ENCODE measurements at places on chromosomes 12 and 14.
A peak's percentile ranks its signal among the peaks of the same experiment; 100 is the strongest.

DNA sequence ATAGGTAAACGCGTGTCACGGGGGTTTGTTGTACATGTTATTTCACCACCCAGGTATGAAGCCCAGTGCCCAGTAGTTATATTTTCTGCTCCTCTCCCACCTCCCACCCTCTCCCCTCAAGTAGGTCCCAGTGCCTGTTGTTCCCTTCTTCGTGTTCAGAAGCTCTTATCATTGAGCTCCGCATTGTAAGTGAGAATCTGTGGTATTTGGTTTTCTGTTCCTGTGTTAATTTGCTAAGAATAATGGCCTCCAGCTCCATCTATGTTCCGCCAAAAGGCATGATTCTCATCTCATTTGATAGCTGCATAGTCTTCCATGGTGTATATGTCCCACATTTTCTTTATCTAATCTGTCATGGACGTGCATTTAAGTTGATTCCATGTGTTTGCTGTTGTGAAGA lies 6.9 kb upstream of the GPRC5D start:
- no peak for DNase-seq
- no peak overlapping the region for H3K4me3 ChIP-seq
- H3K27ac ChIP-seq = no peak overlapping the region
- no peaks in the 10 kb centered on the region for H3K36me3 ChIP-seq

DNA sequence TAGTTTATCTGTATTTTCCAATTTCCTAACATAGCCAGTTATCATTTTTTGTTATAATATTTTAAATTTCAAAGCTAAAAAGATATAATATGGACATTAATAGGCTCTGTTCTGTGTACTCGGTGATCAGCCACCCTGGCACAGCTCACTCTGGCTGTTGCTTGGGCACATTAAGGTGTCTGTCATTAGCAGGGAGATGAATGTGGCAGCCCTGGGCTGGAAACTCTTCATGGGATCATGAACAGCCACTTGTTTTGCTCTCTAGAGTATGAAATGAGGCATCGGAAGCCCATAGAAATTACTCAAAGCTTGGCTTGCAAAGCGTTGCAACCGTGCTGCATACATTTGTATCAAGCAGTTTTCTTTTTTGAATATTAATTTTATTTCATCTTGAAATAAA lies 233.2 kb downstream of the DACT1 start:
- H3K4me1 ChIP-seq = no peaks in the 10 kb centered on the region
- H3K27me3 ChIP-seq = no peaks in the 10 kb centered on the region
- H3K4me3 ChIP-seq = no peak overlapping the region
- no peak overlapping the region for H3K27ac ChIP-seq

- DNase-seq = no peak
- H3K27ac ChIP-seq = no peak overlapping the region
- no peaks in the 10 kb centered on the region for H3K36me3 ChIP-seq
- no peaks in the 10 kb centered on the region for H3K4me1 ChIP-seq
- no peak overlapping the region for H3K4me3 ChIP-seq
Measured at GRCh38 chr12:13959131-13959723, 22.2 kb downstream of the GRIN2B start.

DNA sequence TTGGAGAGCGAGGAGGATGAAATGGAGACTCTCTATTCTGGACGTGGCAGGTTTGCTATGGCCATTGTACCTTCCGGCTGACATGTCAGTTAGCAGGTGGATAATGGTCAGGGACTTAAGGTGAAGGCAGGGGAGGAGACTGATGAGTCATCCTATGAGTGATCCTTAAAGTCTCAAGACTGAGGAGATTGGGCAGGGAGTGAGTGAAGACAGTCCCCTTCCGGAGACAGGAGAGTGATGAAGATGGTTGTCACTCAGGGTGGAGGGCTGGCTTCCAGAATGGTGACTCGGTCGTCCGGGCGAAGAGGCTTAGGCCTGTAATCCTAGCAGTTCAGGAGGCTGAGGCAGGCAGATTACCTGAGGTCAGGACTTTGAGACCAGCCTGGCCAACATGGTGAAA lies 49.8 kb upstream of the CCDC63 start:
- no peaks in the 10 kb centered on the region for H3K27me3 ChIP-seq
- H3K4me3 ChIP-seq = no peak overlapping the region
- peaks cover 10% of the 10 kb centered on the region for H3K4me1 ChIP-seq
- H3K36me3 ChIP-seq = no peaks in the 10 kb centered on the region
- no peak overlapping the region for H3K27ac ChIP-seq

- no peak for DNase-seq
- H3K4me1 ChIP-seq = peaks cover 16% of the 10 kb centered on the region
- H3K27me3 ChIP-seq = no peaks in the 10 kb centered on the region
- H3K27ac ChIP-seq = peak overlapping the region; percentile 92
- peak overlapping the region; percentile 21 for H3K4me3 ChIP-seq
Measured at GRCh38 chr12:6323340-6323994, 13.0 kb downstream of the PLEKHG6 start.

DNA sequence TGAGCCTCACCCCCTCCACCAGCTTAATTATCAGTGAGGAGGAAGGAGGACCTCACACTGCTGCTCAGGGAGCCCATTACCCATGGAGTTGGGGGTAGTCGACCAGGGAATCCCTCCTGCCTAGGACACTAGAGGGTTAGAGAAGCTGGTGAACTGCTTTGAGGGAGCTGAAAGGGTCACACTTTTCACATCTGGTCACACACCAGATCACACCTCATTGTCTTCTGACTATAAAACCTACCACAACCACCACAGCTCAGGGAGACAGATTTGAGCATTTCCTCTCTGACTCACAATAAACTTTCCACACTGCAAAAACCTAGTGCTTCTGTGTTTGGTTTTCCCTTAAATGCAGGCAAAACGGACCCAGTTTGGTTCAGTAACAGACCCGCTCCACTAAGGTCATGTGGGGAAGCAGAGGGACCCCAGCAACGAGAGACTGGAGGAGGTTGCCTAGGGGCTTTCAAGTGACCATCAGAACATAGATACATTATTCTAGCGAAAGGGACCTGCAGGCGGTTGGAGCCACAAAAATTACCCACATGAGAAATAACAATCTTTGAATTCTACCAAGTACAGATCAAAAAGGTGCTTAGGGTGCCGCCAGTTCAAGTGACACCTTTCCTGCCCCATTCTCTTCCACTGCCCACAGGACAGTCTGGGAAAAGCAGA lies 151.4 kb upstream of the AVPR1A start:
- H3K4me1 ChIP-seq = no peaks in the 10 kb centered on the region
- no peaks in the 10 kb centered on the region for H3K27me3 ChIP-seq
- no peak overlapping the region for H3K27ac ChIP-seq
- H3K4me3 ChIP-seq = no peak overlapping the region
- H3K36me3 ChIP-seq = no peaks in the 10 kb centered on the region
- no peak for DNase-seq

DNA sequence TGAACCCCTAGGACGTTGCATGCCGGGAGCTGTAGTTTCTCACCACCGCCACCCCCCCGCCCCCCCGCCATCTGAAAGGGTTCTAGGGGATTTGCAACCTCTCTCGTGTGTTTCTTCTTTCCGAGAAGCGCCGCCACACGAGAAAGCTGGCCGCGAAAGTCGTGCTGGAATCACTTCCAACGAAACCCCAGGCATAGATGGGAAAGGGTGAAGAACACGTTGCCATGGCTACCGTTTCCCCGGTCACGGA lies 501 bp upstream of the HSP90B1 start:
- peaks cover 7% of the 10 kb centered on the region for H3K4me1 ChIP-seq
- H3K36me3 ChIP-seq = no peaks in the 10 kb centered on the region
- DNase-seq = no peak
- H3K4me3 ChIP-seq = peak overlapping the region; percentile 75
- H3K27ac ChIP-seq = peak overlapping the region; percentile 95
- no peaks in the 10 kb centered on the region for H3K27me3 ChIP-seq

- H3K36me3 ChIP-seq = no peaks in the 10 kb centered on the region
- no peaks in the 10 kb centered on the region for H3K4me1 ChIP-seq
- no peak overlapping the region for H3K27ac ChIP-seq
- H3K4me3 ChIP-seq = no peak overlapping the region
- DNase-seq = no peak
- H3K27me3 ChIP-seq = no peaks in the 10 kb centered on the region
Measured at GRCh38 chr14:22800346-22800745, 14.9 kb downstream of the SLC7A7 start.

GRCh38 chr14:79825046-79825521 lies 386.2 kb downstream of the DIO2 start:
- H3K36me3 ChIP-seq = no peaks in the 10 kb centered on the region
- no peak overlapping the region for H3K4me3 ChIP-seq
- no peaks in the 10 kb centered on the region for H3K27me3 ChIP-seq

- no peak overlapping the region for H3K27ac ChIP-seq
- no peaks in the 10 kb centered on the region for H3K36me3 ChIP-seq
- H3K27me3 ChIP-seq = no peaks in the 10 kb centered on the region
- H3K4me3 ChIP-seq = no peak overlapping the region
Measured at GRCh38 chr12:55861871-55862270, 19.1 kb upstream of the MMP19 start.

DNA sequence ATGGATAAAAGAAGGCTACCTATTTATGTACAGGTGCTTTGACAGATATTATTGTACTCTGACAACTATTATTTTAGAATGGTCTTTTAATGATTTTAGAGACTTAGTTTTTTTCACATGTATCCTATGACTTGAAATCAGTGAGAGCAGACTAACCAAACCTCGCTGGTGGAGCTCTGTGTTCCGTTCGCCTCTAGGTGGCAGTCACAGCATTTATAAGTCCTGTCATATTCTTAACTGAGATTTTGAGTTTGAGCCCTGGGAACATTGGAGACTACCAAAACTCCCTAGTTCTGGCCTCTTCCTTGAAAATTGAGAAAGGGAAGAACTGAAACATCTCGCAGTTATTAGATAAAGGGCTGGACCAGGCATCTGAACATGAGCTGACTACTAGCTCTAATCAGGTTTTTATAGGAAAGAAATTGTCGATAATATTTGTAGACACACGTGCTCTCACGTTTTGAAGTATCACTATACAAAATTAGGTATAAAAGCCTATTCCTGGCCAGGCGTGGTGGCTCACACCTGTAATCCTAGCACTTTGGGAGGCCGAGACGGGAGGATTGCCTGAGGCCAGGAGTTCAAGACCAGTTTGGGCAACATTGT lies 48.3 kb downstream of the TTLL5 start:
- H3K27ac ChIP-seq = no peak overlapping the region
- no peaks in the 10 kb centered on the region for H3K27me3 ChIP-seq
- no peaks in the 10 kb centered on the region for H3K36me3 ChIP-seq
- DNase-seq = peak; percentile 67

DNA sequence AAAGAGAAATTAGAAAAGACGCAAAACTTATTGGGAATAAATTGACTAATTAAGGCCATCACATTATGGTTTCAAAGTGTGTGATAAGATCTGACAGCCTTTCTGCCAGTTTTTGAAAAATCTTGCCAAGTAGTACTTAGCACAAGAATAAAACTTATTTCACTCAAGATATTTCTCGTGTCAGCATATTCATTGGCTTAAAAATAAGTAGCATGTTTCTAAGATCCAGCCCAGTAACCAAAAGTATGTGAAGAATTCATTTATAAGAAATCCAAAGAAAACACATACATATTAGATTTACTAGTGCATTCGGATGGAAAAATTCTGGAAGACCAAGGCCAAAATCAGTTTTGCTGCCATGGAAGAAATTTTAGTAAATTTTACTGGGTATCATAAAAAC lies 1135.0 kb downstream of the GALC start:
- DNase-seq = no peak
- H3K36me3 ChIP-seq = no peaks in the 10 kb centered on the region
- H3K27ac ChIP-seq = no peak overlapping the region
- H3K4me1 ChIP-seq = no peaks in the 10 kb centered on the region

- no peaks in the 10 kb centered on the region for H3K4me1 ChIP-seq
- no peaks in the 10 kb centered on the region for H3K27me3 ChIP-seq
- peak; percentile 30 for DNase-seq
Measured at GRCh38 chr12:46071769-46072624, 81.6 kb upstream of the SCAF11 start.
